Left ventricle myocardium superior (tissue), 1 donor: ENCODE measurements at places on chromosomes 16 and 17.
A peak's percentile ranks its signal among the peaks of the same experiment; 100 is the strongest.

GRCh38 chr16:71919035-71919434 is 23.7 kb downstream of the IST1 start:
- no peak for DNase-seq

DNA sequence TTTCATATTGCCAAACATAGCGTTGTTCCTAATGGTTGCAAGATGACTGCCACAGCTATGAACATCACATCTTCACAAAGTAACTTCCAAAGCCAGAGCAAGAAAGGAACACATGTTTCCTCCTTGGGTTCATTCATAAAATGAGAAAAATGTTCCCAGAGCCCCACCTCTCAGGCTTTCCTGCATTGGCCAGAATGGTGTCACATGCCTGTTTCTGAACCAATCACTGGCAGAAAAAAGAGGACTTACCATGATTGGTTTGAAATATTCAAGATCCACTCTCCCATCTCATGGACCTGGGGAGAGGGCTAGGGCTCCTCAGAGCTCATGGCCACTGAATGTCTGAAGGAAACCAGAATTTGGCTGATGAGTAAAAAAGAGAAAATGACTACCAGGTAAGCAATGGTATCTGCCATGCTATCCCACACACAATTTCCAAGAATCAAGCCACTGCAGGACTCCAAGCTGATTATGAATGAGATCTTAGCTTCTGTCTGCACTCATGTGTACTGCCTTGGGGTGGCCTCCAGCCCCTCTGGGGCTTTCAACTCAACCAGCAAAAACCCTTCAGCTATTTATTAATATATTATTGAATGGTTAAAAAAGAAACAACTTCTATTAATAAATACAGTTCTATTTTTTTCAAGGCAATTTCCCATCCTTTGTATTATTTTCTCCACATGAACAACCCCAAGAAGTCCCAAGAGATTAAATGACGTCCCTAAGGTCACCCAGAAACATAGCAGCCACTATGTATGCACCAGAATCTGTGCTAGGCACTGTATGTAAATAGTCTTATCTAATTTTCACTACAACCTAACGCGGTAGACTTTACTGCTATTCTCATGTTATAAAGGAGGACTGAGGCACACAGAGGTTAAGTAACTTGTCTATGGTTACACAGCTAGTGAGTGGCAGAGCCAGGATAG is 61.4 kb upstream of the TMC5 start:
- DNase-seq, result no peak

GRCh38 chr17:17540278-17540906 is 44.2 kb upstream of the RASD1 start:
- no peak for DNase-seq

DNA sequence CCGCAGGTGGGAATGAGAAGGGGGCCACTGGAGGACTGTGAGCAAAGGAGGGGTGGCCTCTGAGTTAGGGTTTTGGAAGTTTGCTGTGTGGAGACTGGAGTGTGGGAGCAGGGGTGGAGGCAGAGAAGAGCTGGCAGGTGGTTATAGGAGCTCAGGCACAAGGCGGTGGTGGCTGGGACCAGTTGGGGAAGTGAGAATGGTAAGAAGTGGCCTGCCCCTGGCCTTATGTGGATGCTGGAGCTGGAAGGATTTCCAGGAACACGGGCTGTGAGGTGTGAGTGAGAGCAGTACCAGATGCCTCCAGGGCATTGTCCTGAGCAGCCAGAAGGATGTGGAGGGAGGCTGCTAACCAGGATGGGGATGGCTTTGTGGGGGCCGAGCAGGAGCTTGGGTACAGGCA is 277.2 kb downstream of the SNX29 start:
- DNase-seq, result no peak

DNA sequence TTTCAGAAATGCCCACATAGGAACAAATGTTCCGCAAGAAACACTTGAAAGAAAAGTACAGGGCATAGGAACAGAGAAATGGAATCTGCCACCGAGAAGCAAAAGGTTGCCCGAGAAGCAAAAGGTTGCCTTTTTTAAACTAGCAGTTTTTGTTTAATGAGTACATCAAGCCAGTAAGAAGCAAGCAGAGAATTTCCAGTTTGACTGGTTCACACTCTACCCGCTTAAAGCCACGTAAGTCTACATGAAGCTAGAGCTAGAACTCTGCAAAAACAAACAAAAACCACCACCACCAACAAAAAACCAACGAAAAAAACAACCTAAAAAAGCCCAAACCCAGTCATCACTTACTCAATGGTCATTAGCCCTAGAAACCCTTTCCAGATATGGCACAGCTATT is 144.3 kb downstream of the MAP2K6 start:
- DNase-seq, result no peak

DNA sequence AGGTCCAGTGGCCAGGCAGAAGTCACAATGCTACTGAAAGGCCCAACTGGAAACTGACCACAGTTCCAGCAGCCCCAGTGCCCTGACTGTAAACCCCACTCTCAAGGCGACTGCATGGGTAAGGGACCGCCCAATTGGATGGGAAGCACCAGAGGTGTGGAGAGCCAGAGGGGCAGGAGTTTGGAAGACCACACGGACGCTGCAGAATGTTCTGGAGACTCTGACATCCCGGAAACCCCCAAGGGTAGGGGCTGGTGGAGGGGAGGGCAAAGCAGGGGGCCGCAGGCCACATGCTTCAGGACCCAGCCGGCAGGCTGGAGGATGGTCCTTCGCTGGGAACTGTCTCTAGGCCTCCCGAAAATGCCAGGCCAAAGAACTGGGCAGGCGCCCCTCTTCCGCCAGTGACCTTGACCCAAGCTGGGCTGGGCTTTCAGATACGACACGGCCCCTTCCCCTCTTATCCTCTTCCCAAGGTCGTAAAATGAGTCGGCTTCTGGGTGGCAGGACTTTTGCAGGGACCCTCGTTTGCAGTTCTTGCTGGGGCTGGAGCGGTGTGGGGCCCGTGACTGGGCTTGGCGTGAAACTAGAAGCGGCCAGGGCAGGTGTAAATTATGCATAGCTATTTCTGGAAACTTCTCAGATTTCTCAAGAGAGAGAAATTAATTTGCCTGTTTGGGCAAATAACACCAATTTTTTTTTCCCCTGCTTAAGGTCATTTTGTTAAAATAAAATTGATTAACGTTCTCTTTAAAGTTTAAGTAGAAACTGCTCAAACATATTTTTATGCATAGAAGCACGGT is 110.2 kb downstream of the C16orf78 start:
- DNase-seq, result no peak

- DNase-seq, result no peak
Observed at GRCh38 chr17:31225831-31226230, 71.2 kb downstream of the OMG start.

- no peak for DNase-seq
Observed at GRCh38 chr17:75899767-75900468, 3.2 kb upstream of the TRIM65 start.

GRCh38 chr17:3659541-3660111 is 8.8 kb downstream of the TAX1BP3 start:
- peak; percentile 80 for DNase-seq

GRCh38 chr16:14292051-14292825 is 221.1 kb downstream of the MRTFB start:
- DNase-seq, result no peak

DNA sequence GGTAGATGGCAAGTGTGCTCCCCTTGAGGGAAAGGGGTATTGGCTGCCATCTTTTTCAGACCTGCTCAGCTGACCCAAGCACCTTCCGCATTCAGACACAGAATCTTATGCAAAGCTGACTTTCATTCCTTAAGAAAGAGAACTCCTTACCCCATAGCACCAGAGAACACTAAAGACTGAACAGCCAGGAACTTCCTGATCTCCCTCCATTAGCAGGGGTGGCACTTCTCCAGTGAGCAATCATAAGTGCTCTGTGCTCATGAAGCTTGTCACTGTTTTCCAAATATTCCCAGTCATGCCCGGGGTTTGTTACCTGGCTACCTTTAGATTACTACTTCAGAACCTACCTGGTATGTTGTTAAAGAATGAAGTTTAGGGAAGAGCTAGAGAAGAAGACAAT is 11.9 kb downstream of the HSD17B2 start:
- no peak for DNase-seq

DNA sequence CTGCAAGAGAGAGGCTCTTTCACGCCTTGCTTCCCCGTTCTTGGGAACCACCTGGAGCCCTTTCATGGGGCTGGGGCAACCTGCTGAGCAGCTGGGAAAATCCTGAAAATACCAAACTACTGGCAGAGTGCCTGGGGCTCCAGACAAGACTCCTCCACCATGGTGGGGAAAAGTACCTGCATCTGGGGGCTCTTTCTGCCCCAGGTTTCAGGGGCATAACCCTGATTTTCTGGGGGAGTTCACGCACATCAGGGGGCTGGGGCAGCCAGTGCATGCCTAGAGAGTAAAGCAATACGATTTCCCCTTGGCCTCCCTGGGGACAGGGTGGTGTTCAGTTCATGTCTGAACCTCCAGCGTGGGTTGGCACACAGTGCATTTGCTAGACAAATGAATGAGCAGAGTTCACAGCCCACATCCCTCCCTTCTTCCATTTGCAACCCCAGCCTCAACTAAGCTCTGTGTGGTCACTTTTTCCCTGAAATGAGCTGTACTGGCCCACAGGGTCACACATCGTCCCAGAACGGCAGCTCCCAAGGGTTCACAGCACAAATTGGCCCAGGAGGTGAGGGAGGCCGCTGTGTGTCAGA is 5.2 kb upstream of the CDC42EP4 start:
- no peak for DNase-seq

DNA sequence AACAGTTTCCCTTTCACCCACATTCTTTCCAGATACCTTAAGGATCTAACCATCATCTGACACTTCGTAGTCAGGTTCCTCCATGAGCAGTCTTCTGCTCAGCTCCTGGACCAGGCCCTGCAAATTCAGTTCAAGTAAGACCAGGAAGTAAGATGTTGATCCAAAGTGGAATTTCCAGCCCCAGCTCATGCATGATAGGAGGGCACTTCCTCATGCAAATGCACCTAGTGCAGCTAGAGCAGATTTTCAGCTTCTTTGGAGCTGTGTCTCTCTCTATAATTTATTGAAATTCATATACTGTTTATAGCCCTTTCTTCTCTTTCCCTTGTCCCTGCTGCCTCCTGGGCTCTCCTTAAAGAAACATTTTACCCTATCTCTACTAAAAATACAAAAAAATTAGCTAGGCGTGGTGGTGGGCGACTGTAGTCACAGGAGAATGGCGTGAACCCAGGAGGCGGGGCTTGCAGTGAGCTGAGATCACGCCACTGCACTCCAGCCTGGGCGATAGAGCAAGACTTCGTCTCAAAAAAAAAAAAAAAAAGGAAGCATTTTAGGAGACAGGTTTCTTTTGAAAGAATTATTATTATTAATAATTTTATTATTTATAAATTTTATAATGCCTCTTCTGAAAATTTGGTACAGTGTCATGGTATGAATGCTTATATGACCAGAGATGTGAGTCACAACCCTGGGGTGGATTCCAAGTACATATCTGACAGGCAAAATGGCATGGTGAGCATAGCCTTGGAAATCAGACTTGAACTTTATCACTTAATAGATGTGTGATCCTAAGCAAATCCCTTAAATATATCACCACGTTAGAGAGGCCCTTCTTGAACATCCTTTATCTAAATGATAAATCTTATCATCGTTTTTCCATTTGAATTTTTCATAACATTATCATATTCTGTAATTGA is 94.3 kb downstream of the SSH2 start:
- no peak for DNase-seq

- DNase-seq, result no peak
Observed at GRCh38 chr17:57182621-57183020, 73.7 kb upstream of the MSI2 start.

GRCh38 chr17:80523956-80524712 is 20.5 kb upstream of the RPTOR start:
- DNase-seq, result no peak

DNA sequence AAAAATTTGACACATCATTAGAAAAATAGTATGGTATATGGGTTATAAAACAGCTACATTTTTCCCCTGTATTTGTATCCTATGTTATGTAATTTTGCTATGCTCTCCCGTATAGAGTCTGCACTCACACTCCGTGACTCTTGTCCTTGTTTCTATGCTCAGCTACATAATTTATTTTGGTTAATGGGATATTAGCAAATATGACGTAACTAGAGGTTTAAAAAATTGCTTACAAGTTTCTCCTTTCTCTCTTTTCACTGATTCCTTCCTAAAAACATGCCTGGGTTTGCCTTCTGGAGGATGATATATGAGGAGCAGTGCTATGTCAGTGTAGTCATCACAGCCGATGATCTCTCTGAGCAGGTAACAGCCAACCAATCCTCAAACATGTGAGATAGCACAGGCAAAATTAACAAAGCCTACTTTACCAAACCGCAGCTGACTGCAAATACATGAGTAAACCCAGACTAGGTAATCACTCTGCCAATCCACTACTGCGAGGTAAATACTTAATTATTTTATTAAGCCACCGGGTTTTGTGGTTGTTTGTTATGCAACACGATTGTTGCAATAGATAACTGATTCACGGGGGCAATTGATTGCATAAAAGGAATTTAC is 126.9 kb downstream of the KIF2B start:
- DNase-seq, result no peak

GRCh38 chr17:21089145-21089544 is 37.6 kb upstream of the DHRS7B start:
- DNase-seq, result no peak

DNA sequence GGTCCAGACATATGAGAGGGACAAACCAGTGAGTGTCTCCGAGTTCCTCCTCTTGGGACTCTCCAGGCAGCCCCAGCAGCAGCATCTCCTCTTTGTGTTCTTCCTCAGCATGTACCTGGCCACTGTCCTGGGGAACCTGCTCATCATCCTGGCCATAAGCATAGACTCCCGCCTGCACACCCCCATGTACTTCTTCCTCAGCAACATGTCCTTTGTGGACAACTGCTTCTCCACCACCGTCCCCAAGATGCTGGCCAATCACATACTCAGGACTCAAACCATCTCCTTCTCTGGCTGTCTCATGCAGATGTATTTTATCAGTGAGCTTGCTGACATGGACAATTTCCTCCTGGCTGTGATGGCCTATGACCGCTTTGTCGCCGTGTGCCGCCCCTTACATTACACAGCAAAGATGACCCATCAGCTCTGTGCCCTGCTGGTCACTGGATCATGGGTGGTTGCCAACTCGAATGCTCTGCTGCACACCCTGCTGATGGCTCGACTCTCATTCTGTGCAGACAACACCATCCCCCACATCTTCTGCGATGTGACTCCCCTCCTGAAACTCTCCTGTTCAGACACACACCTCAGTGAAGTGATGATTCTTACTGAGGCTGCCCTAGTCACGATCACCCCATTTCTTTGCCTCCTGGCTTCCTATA is 19.2 kb downstream of the ZNF200 start:
- no peak for DNase-seq

DNA sequence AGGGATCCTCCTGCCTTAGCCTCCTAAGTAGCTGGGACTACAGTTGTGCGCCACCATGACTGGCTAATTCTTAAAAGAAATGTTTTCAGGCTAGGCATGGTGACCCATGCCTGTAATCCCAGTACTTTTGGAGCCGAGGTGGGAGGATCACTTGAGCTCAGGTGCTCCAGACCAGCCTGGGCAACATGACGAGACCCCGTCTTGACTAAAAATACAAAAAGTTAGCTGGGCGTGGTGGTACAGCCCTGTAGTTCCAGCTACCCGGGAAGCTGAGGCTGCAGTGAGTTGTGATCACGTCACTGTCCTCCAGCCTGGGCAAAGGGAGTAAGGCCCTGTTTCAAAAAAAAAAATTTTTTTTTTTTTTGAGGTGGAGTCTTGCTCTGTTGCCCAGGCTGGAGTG is 173.1 kb downstream of the SEC14L1 start:
- no peak for DNase-seq

GRCh38 chr17:57016764-57017116 is 38.8 kb downstream of the SCPEP1 start:
- no peak for DNase-seq

- no peak for DNase-seq
Observed at GRCh38 chr16:64181271-64181925, 940.5 kb downstream of the CDH11 start.

GRCh38 chr17:75645501-75645888 is 12.3 kb downstream of the SMIM5 start:
- no peak for DNase-seq
